ENCODE measurements at places on chromosomes 5 and 9.

DNA sequence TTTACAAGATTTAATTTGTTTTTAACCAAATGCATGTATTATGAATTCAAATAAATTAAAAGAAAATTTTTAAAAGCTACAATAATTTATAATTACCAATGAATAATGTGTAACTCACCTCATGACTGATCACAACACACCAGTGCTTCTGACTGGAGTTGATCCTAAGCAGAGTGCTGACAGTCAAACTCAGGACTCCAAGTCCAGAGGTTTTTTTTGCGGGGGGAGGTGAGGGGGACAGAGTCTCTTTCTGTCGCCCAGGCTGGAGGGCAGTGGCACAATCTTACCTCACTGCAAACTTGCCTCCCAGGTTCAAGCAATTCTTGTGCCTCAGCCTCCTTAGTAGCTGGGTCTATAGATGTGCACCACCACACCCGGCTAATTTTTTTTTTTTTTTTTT, 71.0 kb upstream of the MELK start:
- DNase-seq: peak; percentile 55

- DNase-seq: peak; percentile 91
These were observed at the start of gene CCT5 for GRCh38 chr5:10249948-10250805. CCT5 (plus strand) TSS chr5:10250280; CDS start chr5:10250341, 61 bp downstream.

DNA sequence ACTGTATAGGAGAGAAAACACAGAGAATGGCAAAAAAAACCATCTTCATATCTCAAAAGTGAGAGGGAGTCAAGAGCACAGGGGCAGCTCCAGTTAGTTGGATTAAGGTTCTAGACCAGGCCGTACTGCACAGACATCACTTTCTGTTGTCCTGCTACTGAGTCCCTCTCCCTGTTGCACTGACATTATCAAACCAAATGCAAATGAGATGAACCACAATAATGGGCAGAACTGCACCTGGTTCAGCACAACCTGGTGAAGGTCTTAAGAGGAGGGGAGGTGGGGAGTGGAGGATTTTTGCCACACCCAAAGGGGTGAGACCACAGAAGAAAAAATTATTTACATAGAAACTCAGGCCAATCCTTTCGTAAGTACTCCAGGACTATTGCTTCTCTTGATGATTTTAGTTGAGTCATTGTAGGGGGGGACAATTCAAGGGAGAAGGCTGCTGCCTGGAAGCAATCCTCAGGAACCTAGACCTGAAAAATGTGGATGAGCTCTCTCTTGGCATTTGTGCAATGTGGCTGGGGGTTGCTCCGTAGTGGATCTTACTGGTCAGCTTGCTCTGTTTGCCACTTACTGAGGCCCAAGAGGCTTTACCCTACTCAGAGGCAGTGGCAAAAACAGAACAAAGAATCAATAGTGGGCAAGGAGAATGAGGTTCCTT, 94.5 kb upstream of the PPP1R2B start:
- DNase-seq: no peak

DNA sequence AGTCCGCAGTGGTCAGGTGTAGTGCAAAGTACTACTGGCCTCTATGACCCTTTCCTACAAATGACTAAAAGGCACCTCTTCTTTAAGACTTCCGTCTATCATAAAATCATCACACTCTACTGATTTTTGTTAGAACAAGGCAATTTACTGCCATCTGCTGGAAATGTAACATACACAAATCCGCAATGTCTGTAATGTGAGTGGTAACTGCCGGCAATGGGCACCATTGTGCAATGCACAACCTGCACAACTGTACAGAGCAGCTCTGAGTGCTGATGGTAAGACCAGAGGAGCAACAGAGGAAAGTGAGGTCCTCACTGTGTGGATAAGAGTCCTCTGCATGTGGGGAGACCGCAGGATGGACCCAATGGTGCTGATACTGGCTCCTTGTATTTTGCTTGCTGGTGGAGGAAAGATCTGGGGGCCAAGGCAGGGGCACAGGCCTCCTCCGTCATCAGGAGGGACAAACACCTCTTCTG, 103.7 kb downstream of the ATPSCKMT start:
- no peak for DNase-seq

- no peak for DNase-seq
These were observed 32.2 kb upstream of the SPATA31D4 start for GRCh38 chr9:81896070-81896469.

GRCh38 chr5:3958389-3958788, 362.8 kb downstream of the IRX1 start:
- DNase-seq: no peak

- DNase-seq: no peak
These were observed 23.4 kb upstream of the BARX1 start for GRCh38 chr9:93978551-93978950.

DNA sequence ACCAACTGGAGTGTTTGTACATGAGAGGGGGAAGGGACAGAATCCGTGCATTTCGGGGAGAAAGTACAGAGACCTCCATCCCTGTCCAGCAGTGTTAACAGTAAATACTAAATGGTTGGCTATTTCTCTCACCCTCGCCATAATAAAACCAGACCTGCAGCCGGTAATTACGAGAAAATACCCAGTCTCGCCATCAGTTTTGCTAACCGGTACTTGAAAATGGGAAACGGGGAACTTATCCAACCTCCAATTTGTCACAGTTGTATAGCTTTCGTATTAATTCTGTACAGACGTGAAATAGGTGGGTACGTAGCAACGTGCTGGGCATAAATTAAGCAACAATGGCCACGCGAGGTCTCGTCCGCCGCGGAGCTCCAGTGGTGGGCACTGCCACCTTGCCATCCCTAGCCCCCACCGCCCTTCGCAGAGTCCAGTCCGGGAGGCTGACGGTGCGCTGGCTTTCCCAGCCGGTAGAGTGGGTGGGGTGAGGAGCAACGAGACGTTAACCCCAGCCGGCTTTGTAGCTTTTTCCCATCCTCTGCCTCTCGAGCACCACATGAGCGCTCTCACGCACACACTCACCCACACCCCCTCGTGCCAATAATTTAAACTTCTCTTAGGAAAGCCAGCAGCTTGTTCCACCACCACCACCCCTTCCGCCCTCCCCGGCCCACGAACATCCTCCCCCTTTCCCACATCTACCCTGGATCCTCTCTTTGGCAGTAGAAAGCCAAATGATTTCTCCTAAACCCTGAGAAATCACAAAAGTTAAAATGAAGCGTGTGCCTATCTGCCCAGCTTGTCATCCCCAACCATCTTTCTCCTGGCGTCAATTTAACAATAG, 1.8 kb downstream of the ELAVL2 start:
- DNase-seq: no peak

DNA sequence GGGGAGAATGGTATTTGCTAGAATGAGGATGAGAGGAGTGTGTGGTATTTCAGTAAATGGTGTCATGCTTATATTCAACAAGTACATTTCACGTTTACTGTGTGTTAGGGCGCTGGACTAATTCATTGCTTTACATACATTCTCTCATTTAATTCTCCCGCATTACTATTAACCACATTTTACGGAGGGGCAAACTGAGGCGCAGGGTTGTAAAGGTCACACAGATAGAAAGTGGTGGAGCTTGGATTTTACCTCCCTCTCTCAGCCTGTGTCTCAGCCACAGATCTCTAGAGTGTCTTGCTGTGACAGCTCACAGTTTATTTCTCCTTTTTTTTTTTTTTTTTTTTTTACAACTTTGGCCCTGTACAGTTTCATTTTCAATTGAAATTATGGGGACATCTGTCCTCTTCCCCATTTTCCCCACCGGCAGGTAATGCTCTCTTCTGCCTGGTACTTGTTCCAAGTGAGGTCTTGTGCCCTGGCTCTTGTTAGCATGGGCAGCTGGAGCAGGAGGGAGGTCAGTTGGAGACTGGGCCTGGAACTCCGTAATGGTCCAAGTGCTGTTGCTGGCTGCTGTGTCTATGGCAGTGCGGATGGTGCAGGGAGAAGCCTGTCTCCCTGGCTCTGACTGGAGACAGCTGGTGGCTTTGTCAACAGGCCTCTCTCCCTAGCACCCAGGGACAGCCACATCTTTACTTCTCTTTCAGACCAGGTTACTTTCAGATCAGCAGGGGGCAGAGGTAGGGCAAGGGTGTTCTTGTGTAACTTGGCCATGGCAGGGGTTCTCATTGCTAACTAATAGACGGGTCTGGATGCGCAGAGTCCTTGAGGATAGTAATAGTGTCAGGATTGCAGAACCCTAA, 20.5 kb upstream of the NDST1 start:
- peak; percentile 80 for DNase-seq

- DNase-seq: peak; percentile 55
These were observed 6.7 kb upstream of the RXRA start for GRCh38 chr9:134319306-134320125.

DNA sequence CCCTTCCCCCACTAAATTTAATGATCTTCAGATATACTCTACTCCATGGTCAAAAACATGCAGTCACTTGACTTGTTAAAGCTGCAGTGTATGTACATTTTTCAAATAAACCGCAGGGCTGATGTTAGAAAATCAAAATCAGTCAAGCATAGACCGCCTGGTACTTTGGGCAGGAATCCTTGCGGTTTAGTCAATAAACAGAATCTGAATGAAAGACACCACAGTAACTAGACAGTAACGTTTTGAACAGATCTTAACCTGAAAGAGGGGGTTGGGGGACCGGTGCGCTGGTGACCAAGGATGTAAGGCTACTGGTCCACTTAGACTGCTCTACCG, 188.8 kb downstream of the BNC2 start:
- DNase-seq: no peak

DNA sequence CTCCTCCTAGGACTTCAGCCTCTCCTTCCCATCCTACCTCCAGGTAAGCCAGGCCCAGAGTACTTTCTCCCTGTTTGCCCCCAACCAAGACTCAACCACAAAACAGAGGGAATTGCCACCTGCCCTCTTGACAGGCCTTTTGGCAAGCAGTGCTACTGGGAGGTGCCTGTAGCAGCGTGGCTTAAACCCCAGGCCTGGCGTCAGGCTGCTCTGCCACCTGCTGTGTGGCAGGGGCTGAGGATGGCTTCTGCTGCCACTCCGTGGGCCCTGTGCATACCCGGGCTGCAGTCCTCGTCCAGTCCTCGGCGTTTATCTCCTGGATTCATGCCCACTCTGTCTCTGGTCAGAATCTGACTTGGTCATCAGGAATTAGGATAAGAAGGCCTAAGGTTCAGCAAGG, 163.1 kb downstream of the PAX5 start:
- peak; percentile 35 for DNase-seq

DNA sequence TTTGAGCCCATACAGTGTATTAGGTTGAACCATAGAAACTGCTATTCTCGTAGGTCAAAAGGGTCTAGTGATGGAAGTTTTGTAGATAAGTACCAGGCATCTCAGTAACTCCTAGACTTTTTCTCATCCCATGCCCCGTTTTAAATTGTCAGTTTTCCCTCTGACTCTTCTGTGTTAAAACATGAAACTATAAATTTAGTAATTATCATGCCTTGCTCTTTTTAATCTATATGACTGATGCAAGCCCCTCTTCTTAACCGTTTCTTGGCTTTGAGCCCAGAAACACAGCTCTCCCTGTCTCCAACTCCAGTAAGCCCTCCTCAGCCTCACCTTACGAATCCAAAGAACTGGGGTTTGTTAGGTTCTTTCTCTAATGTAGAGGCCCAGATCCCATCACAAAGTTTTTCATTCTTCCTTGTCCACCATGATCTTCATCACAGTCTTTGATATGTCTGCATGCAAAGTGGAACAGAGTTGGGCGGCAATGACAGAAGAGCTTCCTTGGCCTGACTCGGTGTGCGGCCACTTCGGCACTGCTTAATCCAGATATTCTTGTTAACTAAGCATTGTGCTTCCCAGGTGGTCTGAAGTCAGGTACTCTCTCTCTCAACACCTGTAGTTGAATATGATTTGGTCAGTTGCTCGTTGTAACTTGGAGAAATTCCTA, 21.1 kb downstream of the RGMB start:
- DNase-seq: no peak

- no peak for DNase-seq
These were observed 122.3 kb upstream of the CDH10 start for GRCh38 chr5:24767086-24767485.

- DNase-seq: no peak
These were observed 170.9 kb downstream of the FGF1 start for GRCh38 chr5:142515036-142515435.

DNA sequence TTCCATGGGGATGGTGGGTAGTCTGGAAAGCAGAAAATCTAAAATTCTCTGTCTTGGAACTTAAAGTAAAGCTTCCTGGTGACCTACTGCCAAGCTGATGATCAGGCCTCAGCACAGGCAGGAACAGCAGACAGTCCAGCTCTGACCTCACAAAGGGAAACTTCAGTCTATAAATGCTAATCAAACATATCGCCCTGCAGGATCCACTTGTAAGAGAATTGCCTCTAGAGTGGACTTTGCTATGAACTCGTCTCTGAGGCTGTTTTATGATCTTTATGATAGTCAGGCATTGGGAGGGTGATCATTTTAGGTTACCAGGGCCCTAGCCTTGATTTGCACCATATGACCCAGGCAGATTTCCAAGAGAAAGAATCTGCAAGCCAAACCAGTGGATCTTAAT, 67.6 kb upstream of the SELENOP start:
- no peak for DNase-seq

GRCh38 chr9:69028754-69029153, 6.8 kb upstream of the FXN start:
- no peak for DNase-seq
